DMS79 (cell line): ENCODE measurements at places on chromosomes 5 and 9.

GRCh38 chr9:134175291-134175807 is 11.0 kb upstream of the RNU6ATAC start:
- DNase-seq, result no peak

- no peak for DNase-seq
Observed at GRCh38 chr9:128808543-128808942, 9.8 kb upstream of the ENDOG start.

- no peak for DNase-seq
Observed at GRCh38 chr5:111813537-111813936, 56.5 kb upstream of the NREP start.

GRCh38 chr9:124652203-124652602 is 118.9 kb downstream of the NR6A1 start:
- no peak for DNase-seq

GRCh38 chr5:169980418-169981053 is at the start of gene INSYN2B:
TSS of gene INSYN2B (minus strand) at chr5:169980495. CDS start at chr5:169883898, 96,597 bp downstream.
- no peak for DNase-seq

GRCh38 chr9:2486988-2487387 is 134.6 kb upstream of the VLDLR start:
- DNase-seq, result no peak
